Activated CD4-positive, alpha-beta T cell treated with anti-CD3 and anti-CD28 coated beads for 24 hours (primary cell): ENCODE measurements at places on chromosomes 16 and 17.

DNA sequence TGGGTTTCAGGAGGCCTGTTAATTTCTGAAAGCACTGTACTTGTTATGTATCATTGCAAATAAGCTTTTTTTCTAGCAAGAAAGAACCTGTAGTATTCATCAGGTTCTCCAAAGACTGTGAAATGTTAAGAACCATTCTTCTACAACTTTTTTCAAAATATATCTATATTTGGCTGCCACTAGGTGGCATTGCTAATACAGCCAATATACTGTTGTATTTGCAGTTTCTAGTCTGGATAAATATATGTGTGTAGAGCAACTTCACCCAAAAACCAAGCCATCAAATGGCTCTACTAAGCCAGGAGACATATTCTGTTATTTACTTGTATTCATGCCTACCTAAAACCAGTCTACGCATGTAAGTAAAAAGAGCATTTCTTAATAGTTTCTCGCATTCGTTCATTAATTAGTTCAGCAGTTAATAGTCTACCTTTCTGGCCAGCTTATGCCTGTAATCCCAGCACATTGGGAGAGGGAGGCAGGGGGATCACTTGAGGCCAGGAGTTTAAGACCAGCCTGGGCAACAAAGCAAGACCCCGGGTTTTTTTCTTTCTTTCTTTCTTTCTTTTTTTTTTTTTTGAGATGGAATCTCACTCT lies 39.5 kb downstream of the VMP1 start:
- no peak for DNase-seq

- DNase-seq, result no peak
These were observed 2.8 kb downstream of the HAPSTR1 start for GRCh38 chr16:9094011-9094846.

GRCh38 chr16:77327717-77328116 lies 107.1 kb downstream of the ADAMTS18 start:
- no peak for DNase-seq

- no peak for DNase-seq
These were observed 235.8 kb upstream of the CDH8 start for GRCh38 chr16:62272035-62272434.

DNA sequence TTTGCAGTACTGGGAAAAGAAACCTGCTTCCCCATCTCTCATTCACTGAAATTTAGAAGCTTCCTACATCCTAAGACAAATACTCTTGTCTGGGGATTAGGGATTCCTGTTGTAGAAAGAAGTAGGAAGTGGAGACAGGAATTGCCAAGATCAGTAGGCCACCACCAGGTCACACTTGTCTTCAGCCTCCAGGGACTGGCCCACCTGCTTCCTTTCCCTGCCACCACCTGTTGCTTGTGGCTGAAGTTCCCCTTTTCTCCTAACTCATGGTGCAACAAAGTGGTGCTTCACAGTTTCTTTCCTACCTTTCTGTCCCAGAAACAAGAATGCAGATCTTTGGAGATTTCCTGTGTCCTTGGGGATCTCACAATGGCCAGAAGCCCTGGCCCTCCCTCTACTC lies 82.4 kb downstream of the WNT3 start:
- DNase-seq, result no peak
